ENCODE measurements at places on chromosomes 5 and 9.

GRCh38 chr9:4126184-4126865 lies 173.5 kb downstream of the GLIS3 start:
- DNase-seq = no peak

GRCh38 chr9:95373069-95373681 lies 55.7 kb upstream of the FANCC start:
- no peak for DNase-seq

GRCh38 chr5:135426102-135427082 lies 20.8 kb downstream of the DCANP1 start:
- no peak for DNase-seq

GRCh38 chr5:10630126-10630525 lies 66.3 kb downstream of the ANKRD33B start:
- no peak for DNase-seq

Data from activated T-helper 1 cell treated with anti-CD3 and anti-CD28 coated beads, Interleukin-2, amount 50 U/mL, for 16 hours (primary cell).